ENCODE measurements at places on chromosomes 4 and X. TPM values are rescaled to one million over a fixed set of nuclear protein-coding genes. Genes with fewer than 3 reads are reported as not detected.

LINC00632 gene
- 12.7 TPM for total RNA-seq

NPNT gene
- total RNA-seq, result not detected

MORC4 gene
- total RNA-seq, result 9.6 TPM

GAGE13 gene
- total RNA-seq, result not detected

CRLF2 gene
- not detected for total RNA-seq

HSFX3 gene
- not detected for total RNA-seq

SMIM31 gene
- total RNA-seq, result not detected

OCRL gene
- 19.7 TPM for total RNA-seq

CASP3 gene
- total RNA-seq, result 66.1 TPM

CXCL1 gene
- 20.0 TPM for total RNA-seq

SLITRK4 gene
- total RNA-seq, result 0.77 TPM

JCHAIN gene
- not detected for total RNA-seq

STBD1 gene
- 0.25 TPM for total RNA-seq

AR gene
- total RNA-seq, result 16.0 TPM

CYP2U1 gene
- 5.8 TPM for total RNA-seq

OTUD6A gene
- total RNA-seq, result not detected

SRPX2 gene
- 124 TPM for total RNA-seq

AFP gene
- not detected for total RNA-seq

RAI2 gene
- total RNA-seq, result 0.25 TPM

BEX3 gene
- 233 TPM for total RNA-seq

EDA2R gene
- total RNA-seq, result 1.9 TPM

ADGRG4 gene
- total RNA-seq, result 0.05 TPM

Measured in endothelial cell of umbilical vein (primary cell).